Kidney capillary endothelial cell (primary cell): ENCODE measurements at places on chromosomes 1 and 21.
A peak's percentile ranks its signal among the peaks of the same experiment; 100 is the strongest.

DNA sequence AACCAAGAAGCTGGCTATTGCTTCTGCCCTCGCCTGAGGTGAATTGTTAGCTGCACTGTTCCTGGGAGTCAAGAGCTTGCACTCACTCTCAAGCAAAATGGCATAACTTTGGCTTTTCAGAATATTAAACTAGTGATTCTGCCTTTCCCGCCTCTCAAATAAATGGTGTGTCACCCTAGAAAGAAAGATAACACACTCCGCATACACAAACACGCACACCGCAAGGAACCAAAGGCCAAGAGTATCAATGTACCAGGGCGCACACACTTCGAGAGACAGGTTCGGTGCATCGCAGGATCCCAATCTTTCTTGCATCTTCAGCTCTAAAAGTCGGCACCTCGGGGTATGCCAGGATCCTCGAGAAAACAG is 470 bp upstream of the RTCA start:
- no peak for DNase-seq

DNA sequence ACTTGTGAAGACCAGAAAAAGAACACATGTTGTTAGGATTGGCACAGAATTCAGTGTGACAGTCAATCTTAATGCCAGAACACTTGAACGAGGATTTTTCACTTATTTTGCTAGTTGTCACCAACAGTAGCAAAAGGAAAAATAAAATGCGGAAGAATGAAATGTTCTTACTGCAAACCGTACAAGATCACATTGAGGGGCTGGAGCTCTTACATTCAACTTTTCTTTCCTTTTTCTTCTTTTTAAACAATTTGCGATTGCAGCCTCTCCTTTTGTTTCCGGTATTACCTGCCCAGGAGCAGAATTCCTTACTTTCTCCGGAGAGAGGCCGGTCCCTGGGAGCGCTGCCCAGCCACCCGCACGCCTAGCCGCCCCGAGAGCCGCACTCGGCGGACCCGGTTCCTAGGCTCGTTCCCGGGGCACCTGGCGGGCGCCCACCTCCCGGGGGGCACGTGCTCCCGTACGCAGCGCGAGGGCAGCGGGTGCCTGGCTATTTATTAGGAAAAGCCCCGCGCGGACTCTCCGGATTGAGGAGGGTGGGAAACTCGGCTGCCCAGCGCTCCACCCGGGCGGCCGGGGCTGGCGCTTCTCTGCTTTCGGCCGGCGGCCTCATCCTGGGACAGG is 1.2 kb upstream of the CAMTA1 start:
- DNase-seq: no peak

GRCh38 chr1:37181425-37181824 is 147.1 kb upstream of the GRIK3 start:
- DNase-seq: no peak

DNA sequence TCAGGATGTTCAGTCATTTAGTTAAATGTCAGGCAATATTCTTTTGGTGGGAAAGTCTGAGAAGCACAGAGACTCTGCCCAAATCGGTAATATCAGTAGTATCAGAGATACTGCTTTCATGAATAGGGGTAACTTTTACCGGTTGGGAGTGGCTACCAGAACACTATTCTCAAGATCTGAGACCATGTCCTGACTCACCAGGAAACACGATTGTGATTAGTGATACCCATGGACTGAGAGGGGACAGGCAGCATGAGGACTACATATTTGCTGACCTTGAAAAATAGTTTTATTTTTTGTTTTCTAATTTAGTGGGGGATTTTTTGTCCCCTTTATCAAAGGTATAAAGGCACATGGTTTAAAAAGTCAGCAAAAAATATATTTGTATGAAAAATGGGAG is 76.0 kb upstream of the NEK2 start:
- no peak for DNase-seq

GRCh38 chr1:224317383-224318045 is 12.5 kb downstream of the NVL start:
- DNase-seq: no peak

DNA sequence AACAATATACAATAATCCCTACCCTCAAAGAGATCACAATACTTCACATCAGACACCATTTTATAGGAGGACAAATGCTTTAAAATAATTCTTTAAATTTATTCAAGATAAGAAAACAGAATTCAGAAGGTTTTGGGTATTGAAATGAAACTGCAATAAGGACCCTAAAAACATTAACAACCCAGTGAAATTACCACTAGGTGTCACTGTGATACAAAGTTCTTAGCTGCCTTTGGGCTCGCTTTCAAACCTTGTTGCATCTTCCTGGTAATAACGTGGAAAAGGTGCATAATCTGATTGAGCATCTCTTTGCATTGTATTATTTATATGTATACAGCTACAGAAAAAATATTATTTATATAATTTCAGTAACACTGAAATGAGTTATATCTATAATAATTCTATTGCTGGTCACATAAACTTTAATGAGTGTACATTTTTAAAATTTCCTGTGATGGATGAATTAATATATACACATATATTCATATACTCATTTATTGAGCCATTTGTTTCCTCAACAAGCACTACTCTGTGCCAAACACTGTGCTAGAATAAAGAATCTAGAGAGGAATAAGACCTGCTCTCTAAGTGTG is 185.2 kb downstream of the FAF1 start:
- peak; percentile 40 for DNase-seq

- no peak for DNase-seq
Observed at GRCh38 chr1:244350027-244350426, 101.7 kb downstream of the ADSS2 start.

GRCh38 chr1:3886691-3887090 is 13.4 kb downstream of the C1orf174 start:
- no peak for DNase-seq

GRCh38 chr21:42187976-42188653 is 30.8 kb upstream of the ABCG1 start:
- DNase-seq: peak; percentile 30

GRCh38 chr21:41852929-41853320 is 26.2 kb downstream of the PRDM15 start:
- no peak for DNase-seq

DNA sequence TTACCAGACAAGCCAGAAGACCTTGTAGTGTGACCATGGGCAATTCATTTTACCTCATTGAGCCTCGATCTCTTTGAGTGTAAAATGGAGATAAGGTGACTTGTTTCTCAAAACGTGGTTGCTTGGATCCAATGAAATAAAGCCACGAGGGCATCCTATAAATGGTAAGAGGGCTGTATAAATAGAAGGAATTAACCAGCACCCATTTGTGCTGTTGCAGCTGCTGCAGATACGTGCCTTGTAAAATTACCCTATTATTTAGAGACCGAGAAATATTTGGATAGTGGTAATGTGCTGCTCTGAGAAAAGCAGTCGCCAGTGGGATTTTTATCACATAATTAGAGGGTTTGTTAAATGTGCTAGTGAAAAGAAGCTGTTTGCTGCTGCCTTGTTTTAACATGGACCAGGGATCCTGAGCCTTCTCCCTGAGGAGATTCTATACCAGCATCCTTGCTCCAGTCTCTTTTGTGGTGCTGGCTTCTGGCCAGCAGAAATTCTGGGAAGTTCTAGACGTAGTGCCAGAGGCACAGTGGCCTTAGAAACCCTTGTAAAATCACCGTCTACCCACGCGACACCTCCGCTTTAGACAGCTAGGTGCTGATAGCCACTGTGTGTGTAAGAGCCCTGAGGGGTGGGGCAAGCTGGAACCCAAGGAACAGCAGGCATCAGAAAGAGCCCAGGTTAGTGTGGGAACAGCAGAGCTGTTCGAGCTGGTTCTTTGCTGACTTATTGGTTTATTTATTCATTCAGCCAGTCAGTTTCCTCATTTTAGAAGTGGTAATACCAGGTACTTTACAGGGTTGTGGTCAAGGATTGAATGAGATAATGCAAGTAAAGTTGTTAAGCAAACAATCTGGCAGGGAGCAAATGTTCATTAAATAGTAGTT is 137.5 kb downstream of the NOS1AP start:
- DNase-seq: no peak

DNA sequence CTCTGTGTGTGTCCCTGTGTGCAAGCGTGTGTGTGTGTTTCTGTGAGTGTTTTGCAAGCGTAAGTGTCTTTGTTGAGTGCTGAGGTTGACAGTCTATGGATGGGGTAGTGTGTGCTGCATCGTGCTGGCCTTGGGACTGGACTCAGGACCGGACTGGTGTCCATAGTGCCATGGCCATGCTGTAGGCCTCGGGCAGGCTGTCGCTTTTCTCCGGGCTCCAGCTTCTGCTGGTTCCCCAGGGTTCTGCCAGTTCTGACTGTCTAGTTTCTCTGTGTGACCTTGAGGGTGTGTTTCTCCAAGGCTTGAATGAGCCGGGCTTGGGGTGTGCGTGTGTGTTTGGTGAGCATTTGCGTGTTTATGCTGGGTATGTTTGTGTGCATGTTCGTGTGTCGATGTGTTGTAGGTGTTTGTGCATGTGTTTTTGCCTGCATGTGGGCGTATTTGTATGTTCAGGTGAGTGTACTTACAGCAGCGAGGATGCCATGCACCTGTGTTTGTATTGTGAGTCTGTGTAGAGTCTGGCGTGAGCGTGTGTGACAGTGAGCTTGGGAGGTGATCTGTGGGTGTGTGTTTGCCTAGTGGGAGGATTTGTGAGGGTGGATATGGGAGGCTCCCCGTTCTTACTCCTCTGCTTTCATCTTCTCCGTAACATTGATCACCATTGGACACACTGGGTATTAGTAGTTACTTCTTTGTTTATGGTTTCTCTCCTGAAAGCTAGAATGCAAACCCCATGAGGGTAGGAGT is 51.7 kb upstream of the POU3F1 start:
- no peak for DNase-seq
